T follicular helper cell (primary cell): ENCODE measurements at places on chromosomes 1 and 21.

GRCh38 chr21:35929901-35930300 is 130.4 kb downstream of the SETD4 start:
- DNase-seq: no peak

- no peak for DNase-seq
Observed at GRCh38 chr1:245434280-245434679, 279.5 kb downstream of the KIF26B start.

DNA sequence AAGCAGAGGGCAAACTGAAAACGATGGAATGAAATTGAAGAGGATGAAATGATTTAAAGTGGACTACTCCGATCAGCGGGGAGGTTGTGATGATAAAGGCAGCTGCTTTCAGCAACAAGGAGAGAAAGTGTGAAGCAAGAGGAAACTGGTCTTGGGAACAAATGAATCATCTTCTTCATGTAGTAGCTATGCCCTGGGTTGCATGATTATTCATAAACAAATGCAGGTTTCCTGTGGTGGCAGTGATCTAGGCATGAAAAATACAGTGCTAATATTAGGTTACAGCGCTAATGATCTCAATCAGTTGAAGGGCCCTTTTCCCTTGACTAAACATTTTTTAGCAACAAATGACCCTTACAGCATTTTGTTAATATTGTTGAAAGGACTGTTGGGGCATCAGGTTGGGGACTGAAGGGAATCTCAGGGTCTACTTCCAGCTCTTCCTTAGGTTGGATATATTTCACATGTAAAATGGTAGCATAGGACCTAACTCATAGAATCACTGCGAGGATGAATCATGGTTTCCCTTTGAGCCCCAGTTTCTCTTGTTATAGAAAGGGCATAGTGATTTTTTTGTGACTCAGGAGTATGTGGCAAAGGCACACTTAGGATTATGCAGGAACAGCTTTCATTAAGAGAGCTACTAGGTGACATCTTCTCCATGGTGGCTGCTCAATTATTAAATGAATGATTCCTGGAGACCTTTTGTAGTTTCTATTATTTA is 1.9 kb upstream of the ZFYVE9 start:
- DNase-seq: no peak

- DNase-seq: no peak
Observed at GRCh38 chr1:113749402-113749801, 9.9 kb downstream of the PHTF1 start.

- no peak for DNase-seq
Observed at GRCh38 chr21:21682172-21682571, 684.0 kb downstream of the NCAM2 start.

GRCh38 chr21:25457411-25457810 is 149.9 kb downstream of the MRPL39 start:
- no peak for DNase-seq

GRCh38 chr1:11841245-11842153 is 6.1 kb downstream of the NPPA start:
- DNase-seq: no peak

- DNase-seq: no peak
Observed at GRCh38 chr1:115192200-115192767, 103.0 kb upstream of the TSPAN2 start.

GRCh38 chr1:85661767-85662166 is 46.5 kb downstream of the ZNHIT6 start:
- DNase-seq: no peak
